ENCODE measurements at places on chromosomes 16 and 17. TPM values are rescaled to one million over a fixed set of nuclear protein-coding genes. Genes with fewer than 3 reads are reported as not detected.

Gene TPSG1
- polyA plus RNA-seq, result not detected

Gene PLD6
- 2.0 TPM for polyA plus RNA-seq

Gene GRIN2C
- 0.04 TPM for polyA plus RNA-seq

Gene RPA1
- polyA plus RNA-seq, result 8.4 TPM

Gene CIITA
- polyA plus RNA-seq, result not detected

Gene MYH11
- polyA plus RNA-seq, result not detected

Gene KRTAP16-1
- not detected for polyA plus RNA-seq

Gene STAT5B
- polyA plus RNA-seq, result 47.4 TPM

Gene CSF3
- polyA plus RNA-seq, result 0.32 TPM

Gene KRTAP4-9
- polyA plus RNA-seq, result not detected

Gene KRTAP1-1
- not detected for polyA plus RNA-seq

Gene SMIM22
- polyA plus RNA-seq, result not detected

Gene TIGD7
- polyA plus RNA-seq, result 25.2 TPM

Gene NPIPB6
- polyA plus RNA-seq, result 2.7 TPM

Gene PRR35
- polyA plus RNA-seq, result not detected

Gene SRL
- not detected for polyA plus RNA-seq

Gene CD300LG
- not detected for polyA plus RNA-seq

Data from neural cell (in vitro differentiated cells).